Activated CD8-positive, alpha-beta T cell treated with anti-CD3 and anti-CD28 coated beads, Interleukin-2, amount 10 ng/mL, durations not matched to agents 7 days and 5 days (primary cell): ENCODE measurements at places on chromosomes 12 and 14. TPM values are rescaled to one million over a fixed set of nuclear protein-coding genes. Genes with fewer than 3 reads are reported as not detected.
A peak's percentile ranks its signal among the peaks of the same experiment; 100 is the strongest.

- DNase-seq: no peak
Observed at GRCh38 chr12:16130343-16130742, 147.1 kb downstream of the SLC15A5 start.

- no peak for DNase-seq
Observed at GRCh38 chr12:75047885-75048525, 161.6 kb downstream of the KCNC2 start.

DNA sequence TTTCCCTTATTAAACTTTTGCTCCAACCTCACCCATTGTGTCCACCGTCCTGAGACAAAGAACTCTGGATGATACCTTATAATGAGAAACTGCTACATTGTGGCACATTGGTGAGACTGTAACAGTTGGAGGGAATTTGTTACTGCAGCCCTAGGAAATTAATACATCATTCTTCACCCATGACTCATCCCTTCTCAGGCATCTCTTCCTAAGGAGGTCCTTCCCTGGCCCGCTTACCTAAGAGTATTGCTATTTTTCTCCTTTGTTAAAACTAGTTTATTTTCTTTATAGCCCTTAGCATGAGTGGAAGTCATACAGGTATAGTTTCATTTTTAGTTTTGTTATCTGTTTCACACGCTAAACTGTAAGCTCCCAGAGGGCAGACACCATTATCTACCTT, 87.1 kb downstream of the TMEM260 start:
- DNase-seq: no peak

DNA sequence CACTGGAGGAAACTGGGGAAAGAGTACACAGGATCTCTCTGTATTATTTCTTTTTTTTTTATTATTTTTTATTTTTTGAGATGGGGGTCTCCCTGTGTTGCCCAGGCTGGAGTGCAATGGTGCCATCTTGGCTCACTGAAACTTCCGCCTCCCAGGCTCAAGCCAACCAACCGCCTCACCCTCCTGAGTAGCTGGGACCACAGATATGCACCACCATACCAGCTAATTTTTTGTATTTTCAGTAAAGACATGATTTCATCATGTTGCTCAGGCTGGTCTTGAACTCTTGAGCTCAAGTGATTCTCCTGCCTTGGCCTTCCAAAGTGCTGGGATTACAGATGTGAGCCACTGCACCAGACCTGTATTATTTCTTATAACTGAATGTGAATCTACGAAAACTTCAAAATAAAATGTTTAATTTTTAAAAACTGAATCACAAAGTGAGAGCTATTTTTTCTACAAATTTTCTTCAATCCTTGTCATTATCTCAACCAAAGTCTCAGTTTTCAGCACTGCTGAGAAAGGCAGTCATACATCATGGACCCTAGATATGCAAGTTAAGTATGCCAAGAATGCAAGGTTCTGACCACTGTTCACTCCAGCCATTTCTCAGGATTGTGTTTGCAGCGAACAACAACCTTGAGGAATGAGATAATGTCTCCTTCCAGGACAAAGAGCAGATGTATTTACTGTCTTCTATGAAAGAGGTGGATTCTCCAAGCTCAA, 2.4 kb downstream of the EAPP start:
- DNase-seq: no peak

- DNase-seq: no peak
Observed at GRCh38 chr14:76880449-76880848, 54.2 kb downstream of the LRRC74A start.

DNA sequence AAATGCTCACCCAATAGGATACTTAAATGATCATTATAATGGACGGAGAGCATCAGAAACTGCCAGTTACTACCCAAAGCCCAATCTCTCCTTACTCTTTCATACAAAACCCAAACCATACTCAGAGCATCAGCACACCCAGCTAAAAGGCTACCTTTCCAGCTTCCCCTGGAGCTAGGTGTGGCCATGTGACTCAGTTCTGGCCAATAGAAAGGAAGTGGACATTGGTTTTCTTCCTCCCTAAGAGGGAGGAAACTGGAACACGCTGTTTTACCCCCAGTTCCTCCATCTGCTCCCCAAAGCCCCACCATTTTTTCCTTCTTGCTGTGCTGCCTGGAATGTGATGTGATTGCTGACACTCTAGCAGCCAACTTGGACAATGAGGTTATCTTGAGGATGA, 50.7 kb downstream of the SCARB1 start:
- DNase-seq: no peak

GRCh38 chr14:20746566-20746965, 879 bp downstream of the EDDM3A start:
- no peak for DNase-seq

DNA sequence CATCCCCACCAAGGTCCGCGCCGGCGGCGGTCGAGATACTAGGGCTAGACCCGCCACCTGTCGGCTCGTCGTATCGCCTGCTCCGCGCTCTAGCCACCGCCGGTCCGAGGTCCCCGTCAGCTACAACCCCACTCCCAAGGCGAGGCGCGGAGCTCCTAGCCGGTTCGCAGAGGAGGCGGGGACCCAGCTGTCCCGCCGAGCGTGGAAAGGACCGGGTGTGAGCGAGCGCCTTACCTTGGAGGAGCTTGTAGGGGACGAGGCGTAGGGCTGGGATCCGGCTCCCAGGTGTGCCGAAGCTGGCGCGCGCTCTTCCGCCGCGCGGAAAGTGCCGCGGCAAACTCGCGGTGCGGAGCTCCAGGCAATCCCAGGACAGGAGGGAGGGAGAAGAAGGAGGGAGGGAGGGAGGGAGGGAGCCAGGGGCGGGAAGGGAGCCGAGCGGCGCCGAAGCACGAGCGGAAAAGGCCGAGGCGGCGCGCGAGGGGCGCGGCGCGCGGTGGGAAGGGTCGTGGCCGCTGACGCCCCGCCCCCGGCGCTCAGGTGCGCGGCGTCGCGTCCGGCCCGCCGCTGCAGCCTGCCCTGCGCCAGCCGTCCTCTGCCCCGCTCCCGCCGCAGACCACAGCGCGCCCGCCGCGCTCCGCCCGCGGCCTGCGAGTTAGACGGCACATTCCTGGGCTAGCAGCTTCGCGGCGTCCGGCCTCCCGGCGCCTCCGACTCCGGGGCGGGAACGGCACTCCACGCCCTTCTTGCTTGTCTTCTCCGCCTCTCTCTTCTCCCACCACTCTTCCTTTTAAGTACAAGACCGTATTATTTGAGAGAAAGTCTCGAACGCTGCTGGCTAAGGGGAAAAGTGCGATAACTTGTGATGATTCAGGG, at the start of gene PAWR:
Gene PAWR, minus strand, starts transcription at position 327 of the 873 bp plus-strand sequence. CDS start 720 bp downstream, outside the sequence.
- DNase-seq: peak; percentile 36

- DNase-seq: no peak
Observed at GRCh38 chr14:53696217-53696965, 260.2 kb downstream of the BMP4 start.

The VEZT gene
- 29.0 TPM for total RNA-seq

The SYNDIG1L gene
- not detected for total RNA-seq

The EPYC gene
- not detected for total RNA-seq

The KHNYN gene
- 58.9 TPM for total RNA-seq
